ENCODE measurements at places on chromosomes 6 and 20.

DNA sequence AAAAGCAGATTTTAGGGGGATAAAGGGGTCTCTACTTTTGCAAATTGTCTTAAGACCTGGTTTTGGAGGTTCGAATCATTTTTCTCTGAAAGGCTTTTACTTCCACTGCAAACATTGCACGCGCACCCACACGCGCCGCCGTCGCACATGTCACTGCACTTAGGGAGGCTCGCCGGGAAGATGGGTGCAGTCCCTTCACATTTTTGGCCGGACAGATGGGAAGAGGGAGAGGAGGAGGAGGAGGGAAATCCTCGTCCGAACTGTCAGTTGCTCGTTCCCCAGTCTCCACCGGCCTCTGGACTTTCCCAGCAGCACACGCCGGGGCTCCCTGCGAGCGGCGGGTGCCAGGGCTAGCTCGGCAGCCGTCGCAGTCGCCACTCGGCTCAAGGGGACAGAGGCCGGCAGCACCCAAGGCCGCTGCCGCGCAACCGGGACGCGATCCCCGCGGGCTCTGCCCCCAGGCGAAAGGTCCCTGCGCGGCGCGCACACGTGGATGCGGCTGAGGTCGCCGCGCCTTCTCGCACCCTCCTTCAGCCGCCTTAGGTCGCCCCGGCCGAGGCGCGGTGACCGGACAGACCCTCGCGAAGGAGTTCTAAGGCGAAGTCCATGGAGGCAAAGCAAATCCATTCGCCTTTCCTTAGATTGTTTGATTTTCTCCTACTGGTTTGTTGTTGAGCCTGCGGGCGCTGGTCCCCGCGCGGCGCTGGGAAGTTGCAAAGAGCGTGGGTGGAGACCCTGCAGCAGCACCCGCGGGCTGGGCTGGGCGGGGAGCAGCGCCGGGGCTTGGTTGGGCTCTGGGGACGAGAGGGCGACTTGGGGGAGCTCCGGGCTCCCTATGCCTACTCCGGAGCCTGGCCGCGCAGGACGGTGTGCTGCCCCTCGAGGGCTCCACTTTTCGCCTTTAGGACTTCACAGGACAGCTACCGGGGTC is 1.2 kb downstream of the MYB start:
- DNase-seq, result peak; percentile 60

- DNase-seq, result no peak
Observed at GRCh38 chr6:6191476-6191875, 129.0 kb downstream of the F13A1 start.

- no peak for DNase-seq
Observed at GRCh38 chr6:135277422-135277821, 96.3 kb downstream of the MYB start.

DNA sequence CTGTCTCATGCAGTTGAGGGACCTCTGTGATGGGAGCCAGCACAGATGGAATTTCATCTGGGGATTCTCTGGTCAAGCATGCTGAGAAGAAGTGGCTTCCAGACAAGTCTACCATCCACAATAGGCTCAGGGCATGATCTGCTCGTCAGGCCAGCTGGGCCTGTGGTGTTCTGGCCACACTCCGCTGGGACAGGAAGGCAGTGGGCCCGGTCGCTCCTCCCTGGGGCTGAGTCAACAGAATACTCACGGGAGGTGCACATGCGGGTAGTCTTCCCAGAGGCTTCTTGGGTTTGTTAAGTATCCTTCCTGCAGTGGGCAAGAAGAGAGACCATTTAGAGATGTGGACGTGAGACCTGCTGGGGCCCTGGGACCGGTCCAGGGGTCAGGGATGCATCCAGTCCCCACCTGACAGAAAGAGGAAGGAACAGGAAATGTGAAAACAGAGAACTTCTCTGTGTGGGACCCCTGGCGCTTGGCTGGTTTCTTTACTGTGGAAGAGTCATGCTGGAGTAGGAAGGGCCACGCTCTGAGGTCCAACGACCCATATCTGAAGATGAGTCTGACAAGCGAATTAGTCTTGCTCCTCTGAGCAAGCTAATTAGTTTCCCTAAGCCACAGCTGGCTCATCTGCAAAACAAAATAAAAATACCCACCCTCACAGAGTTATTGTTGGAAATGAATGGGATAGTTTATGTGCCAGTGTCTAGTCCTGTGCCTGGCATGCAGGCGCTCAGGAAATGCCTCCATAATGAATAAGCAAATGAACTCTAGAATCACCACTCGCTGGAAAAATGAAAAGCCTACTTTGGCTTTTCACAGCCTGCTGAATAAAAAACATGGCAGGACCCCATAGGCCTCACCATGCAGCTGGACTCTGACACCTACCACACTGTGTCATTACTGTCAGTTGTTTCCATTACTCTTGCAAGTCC is 67.3 kb downstream of the TRAM2 start:
- no peak for DNase-seq

DNA sequence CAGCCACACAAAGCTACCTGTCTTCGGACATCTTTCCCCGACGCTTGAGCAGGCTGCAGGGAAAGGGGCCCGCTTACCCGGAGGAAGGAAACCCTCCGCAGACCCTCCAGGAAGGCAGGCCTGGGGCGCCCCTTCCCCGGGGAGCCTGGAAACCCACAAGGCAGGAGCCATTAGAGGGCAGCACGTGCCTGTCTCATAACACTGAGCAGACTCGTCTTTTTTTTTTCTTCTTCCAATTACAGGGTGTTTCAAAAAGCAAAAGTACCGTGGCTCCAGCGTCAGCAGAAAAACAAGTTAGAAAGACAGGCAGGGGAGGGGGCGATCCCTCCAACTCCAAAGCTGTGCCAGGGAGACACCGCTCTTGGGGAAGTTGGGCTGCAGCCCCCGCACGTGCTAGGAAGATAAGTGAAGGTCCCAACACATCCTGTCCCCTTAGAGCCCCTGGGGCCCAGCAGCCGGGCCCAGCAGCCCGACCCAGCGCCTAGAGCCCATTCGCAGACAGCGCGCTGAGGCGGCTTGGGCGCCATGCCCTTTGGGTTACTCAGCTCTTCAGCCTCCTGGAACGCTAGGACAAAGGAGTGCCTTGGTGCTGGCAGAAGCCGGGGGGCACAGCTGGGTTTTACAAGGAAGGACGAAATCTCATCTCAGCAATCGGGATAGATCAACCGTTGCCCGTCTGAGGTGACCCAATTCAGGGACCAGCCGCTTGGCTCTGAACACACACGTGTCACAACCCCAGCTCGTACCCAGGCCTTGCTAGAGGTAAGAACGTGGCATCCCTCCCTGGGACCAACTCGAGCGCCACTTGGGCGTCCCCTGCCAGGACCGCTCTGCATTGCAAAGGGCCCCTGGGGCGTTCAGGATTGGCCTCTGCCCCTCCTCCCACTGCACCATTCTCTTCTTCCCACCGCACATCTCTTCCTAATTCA is 136.3 kb downstream of the LY86 start:
- DNase-seq, result peak; percentile 69

DNA sequence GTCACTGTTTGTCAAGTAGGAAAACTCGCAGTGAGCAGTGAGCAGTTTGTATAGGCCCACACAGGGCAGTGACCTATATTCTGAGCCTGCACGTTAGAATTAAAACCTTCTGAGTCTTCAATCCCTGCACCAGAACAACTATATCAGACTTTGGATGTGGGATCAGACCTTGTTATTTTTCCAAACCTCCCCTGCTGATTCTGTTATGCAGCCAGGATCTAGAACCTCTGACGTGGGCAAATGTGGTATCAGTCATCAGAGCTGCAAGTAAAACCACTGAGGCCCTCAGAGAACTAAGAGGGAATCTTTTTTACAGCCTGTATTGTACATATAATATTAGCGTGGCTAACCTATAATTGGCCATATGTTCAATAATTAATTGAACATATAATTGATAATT is 32.0 kb upstream of the AKAP7 start:
- DNase-seq, result no peak

DNA sequence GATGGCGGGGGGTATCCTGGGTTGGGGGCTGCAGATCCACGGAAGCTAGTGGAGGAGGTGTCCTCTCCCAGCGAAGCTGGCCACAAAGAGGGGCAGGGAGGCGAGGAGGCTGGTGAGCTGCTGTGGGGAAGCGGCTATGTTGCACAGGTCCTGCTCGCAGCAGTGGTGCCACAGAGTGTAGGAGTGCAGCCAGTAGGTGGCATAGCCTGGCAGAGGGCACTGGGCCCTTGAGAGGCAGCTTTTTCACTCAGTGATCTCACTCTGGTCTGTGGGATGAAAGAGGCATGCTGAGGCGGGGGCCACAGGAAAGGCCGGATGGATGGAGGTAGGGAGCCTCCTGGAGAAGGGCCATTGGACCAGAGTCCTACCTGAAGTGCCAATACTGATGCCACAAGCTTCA is 2.9 kb upstream of the LY6G6D start:
- DNase-seq, result no peak

- DNase-seq, result no peak
Observed at GRCh38 chr6:93794166-93794565, 374.8 kb upstream of the EPHA7 start.

DNA sequence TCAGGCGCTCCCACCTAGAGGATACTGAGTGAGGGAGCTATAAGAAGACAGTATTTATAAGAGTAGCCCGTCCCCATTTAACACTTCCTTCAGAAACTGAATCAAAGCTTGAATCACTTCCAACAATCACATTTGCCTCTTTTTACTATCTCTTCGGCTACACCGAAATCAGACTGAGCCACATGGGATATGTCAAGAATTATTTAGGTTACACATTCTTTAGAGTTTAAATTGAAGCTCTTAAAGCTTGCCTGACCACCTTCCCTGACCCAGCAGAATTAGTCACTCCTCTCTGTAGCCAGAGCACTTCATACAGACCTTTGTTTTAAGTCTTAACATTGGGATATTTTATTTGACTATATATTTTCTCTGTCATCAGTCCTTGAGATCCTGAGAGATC is 163.7 kb downstream of the MAFB start:
- no peak for DNase-seq

DNA sequence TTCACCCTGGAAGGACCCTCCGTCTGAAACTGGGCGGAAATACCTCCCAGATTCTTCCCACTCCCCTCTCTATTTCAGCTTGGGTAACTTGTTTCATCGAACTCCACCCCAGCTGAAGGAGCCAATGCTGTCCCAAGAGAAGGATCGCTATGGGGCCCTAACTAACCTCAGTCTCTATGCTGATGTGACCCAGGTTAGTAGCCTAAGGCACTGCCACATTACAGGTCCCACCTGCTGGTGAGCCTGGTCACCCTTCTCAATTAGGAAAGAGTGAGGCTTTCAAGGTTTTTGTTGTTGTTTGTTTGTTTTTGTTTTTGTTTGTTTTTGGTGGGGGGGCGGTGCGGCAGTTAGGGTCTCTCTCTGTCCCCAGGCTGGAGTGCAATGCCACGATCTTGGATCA is 168.4 kb downstream of the OR2B2 start:
- DNase-seq, result no peak

DNA sequence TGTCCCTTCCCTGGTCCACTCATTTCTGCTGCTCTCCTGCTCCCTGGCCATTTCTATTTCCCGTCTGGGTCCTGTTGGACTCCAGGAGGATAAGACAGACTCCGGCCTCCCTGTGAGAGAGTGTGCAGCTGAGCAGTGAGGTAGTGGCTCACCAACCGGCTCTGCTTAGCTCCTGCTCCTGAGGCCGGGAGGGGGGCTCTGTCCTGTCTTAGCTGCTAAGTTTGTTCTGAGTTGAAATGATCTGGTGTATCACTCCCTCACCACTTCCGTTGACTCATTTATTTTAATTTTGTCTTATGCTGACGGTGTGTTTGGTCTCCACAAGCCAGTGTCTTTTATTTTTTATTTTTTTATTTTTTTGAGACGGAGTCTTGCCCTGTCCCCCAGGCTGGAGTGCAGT is 148.5 kb upstream of the PDE10A start:
- no peak for DNase-seq

GRCh38 chr6:140773276-140773675 is 1359.4 kb upstream of the GJE1 start:
- DNase-seq, result no peak

DNA sequence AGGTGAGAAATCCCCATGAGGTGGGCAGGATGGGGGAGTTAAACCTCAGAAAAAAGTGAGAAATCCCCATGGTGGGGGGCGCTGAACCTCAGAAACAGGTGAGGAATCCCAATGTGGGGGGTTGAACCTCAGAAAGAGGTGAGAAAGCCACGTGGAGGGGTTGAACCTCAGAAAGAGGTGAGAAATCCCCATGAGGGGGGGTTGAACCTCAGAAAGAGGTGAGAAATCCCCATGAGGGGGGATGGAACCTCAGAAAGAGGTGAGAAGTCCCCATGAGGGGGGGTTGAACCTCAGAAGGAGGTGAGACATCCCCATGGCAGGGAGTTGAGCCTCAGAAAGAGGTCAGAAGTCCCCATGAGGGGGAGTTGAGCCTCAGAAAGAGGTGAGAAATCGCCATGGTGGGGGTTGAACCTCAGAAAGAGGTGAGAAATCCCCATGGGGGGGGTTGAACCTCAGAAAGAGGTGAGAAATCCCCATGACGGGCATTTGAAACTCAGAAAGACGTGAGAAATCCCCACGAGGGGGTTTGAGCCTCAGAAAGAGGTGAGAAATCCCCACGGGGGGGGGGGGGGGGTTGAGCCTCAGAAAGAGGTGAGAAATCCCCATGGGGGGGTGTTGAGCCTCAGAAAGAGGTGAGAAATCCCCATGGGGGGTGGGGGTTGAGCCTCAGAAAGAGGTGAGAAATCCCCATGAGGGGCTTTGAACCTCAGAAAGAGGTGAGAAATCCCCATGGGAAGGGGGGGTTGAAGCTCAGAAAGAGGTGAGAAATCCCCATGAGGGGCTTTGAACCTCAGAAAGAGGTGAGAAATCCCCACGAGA is 14.3 kb upstream of the GOPC start:
- DNase-seq, result no peak

DNA sequence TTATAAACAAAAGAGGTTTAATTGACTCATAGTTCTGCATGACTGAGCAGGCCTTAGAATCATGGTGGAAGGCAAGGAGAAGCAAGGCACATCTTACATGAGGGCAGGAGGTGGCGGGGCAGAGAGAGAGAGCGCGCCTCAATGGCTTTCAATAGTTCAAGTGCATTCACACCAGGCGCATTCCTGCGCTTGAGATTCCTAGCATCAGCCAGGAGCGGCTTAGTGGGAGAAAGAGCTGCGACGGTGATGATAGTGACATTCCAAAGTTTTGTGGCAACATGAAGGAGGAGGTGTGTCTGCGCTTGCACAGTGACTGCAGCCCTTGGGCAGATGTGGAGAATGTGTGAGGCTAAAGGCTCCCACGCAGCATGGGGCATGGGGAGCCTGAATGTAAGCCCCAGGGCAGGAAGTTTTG is 25.0 kb upstream of the EMILIN3 start:
- DNase-seq, result no peak

- DNase-seq, result no peak
Observed at GRCh38 chr6:154503658-154504057, 6.8 kb downstream of the CNKSR3 start.

GRCh38 chr6:38876475-38876874 is 161.4 kb downstream of the DNAH8 start:
- peak; percentile 41 for DNase-seq

Data from stimulated activated CD4-positive, alpha-beta T cell treated with anti-CD3 and anti-CD28 coated beads, Interleukin-2, amount 100 ng/mL, for 24 hours (primary cell).